ENCODE measurements at places on chromosomes 5 and 9.

GRCh38 chr9:4667681-4668080, 1.4 kb upstream of the SPATA6L start:
- DNase-seq, result no peak

- no peak for DNase-seq
These were observed 112.5 kb downstream of the HAPLN1 start for GRCh38 chr5:83608122-83608521.

- no peak for DNase-seq
These were observed 26.5 kb downstream of the LIX1 start for GRCh38 chr5:97115932-97116331.

DNA sequence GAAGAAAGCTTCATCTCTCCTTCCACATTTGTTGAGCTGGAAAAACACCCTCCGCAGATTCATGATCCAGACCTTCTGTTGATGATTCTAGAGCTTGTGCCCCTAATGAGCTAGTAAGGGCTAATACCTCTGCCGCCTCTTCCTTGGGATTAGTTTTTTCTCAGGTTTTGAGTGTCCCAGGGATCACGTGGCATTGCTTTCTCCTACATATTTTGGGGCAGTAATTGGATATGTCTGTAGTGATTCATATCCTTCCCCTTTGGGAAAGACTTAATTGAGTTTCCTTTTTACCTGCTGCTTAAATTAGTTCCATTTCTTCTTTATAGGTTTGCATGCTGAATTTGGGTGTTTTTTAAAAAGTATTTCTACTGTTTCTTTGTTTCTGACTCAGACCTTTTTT, 143.9 kb downstream of the GOLPH3 start:
- DNase-seq, result no peak

DNA sequence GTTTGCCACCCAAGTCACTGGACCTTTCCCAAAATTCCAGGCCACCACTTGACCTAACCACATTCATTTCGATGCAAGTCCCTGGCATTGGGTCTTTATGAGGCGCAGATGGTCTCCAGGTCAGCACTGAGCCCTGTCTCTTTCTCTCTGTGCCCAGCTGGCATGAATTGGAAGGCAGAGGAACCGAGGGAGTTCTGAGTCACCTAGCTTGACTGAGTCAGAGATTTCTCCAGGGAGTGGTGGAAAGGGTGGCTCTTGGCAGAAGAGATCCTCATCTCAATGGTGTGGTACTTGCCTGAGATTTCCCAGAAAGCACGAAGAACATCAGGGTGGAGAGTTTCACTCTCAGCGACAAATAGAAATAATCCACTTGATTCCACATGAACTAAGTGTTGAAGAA, 43.8 kb downstream of the WDR36 start:
- DNase-seq, result no peak

Measured in activated CD4-positive, alpha-beta T cell treated with anti-CD3 and anti-CD28 coated beads for 48 hours (primary cell).